ENCODE measurements at places on chromosomes 5 and 9.

- DNase-seq, result peak; percentile 50
Measured at GRCh38 chr5:175821790-175822211, 49.6 kb upstream of the CPLX2 start.

DNA sequence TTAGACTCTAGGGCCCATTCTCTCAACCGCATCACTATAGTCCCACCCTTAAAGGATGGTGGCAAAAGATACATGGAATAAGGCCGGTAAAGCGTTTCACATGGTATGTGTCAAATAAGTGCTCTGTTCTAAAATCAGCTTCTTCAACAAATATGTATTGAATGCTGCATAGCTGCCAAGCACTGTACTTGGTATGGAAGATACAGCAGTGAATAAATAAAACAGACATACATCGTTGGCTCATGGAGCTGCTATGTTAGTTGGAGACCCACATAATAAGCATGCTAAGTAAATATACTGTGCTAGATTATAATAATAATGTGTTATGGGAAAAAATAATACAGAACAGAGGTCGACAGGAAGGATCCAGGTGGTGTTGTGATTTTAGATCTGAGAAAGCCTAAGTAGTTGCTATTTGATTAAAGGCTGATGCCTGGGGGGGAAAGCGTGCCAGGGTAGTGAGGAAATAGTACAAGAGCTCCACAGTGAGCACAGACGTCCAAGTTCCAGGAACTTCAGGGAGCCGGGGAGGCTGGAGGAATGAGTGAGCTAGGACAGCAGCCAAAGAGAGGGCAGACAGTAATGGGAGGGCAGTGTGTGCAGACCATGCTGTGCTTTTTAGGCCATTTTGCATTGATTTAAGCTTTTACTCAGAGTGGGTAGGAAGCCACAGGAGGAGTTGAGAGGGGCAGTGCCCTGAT, 93.7 kb downstream of the JAKMIP2 start:
- no peak for DNase-seq

DNA sequence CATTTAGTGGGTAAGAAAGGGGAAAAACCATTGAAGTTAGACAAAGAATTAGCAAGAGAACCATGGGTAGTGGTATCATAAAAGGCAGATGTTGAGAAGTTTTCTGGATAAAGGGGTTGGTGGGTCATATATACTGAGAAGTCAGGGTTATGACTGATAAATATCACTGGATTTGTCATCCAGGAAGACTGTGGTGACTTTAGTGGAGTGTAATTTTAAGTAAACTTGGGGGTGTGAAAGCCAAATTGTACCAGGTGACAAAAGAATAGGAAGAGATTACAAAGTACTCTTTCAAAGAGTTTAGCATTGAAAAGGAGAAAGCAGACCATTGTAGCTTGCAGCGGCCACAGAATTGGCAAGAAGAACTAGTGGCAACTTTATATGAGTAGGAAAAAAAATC, 315.2 kb upstream of the DMAC1 start:
- no peak for DNase-seq

DNA sequence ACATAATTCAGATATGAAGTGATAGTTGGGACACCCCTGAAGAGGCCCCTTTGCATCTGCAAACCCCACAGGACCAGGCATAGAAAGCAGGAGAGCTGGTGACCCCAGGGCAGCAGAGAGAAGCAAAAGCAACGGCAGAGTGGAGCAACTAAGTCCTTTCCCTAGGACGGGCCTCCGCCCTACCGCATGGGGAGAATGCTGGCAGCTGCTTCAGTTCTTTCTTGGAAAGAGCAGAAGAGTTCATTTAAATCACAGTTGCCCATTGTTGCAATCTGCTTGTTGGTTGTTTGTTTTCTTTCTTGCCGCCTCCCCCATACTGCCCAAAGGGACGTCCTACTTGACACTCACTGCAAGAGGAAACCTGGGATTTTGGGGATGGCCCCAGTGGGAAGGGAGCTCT, 126.2 kb downstream of the ADAMTS16 start:
- DNase-seq, result no peak

- no peak for DNase-seq
Measured at GRCh38 chr5:110769000-110769681, 30.3 kb downstream of the SLC25A46 start.

GRCh38 chr5:66814146-66814991, 218.2 kb downstream of the MAST4 start:
- DNase-seq, result peak; percentile 58

- DNase-seq, result no peak
Measured at GRCh38 chr5:32087086-32088082, 86.7 kb downstream of the GOLPH3 start.

GRCh38 chr9:125532412-125532811, 174.6 kb downstream of the MAPKAP1 start:
- DNase-seq, result no peak

GRCh38 chr5:34057118-34057517, 14.1 kb upstream of the C1QTNF3 start:
- DNase-seq, result no peak
